Endothelial cell (in vitro differentiated cells): ENCODE measurements at places on chromosomes 6 and 20.

DNA sequence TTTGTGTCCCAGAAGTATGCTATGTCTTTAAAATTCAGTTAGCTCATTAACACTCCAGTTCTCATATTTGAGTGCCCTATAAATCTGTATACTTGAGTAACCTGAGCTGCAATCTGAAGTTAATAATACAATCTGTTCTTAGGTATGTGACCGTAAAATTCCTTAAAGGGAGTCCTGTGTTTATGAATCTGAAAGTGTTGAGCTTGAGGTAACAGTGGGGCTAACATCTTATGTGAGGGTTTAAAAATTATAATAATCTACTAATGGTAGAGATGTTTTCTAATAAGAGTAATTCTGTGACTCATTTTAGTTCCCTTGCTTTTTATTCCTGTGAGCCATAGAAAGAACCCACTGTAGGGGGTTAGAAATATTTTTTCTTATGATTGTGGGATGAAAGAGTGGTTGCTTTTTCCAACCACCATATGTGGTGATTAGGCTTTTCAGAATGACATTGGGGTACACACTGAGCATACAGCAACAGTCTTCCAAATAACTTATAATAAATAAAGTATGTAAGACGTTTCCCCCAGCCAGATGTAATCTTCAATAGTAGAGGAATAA, 121.2 kb downstream of the BCKDHB start:
- no peak for DNase-seq

GRCh38 chr6:142647449-142648035, 297.4 kb downstream of the HIVEP2 start:
- no peak for DNase-seq

DNA sequence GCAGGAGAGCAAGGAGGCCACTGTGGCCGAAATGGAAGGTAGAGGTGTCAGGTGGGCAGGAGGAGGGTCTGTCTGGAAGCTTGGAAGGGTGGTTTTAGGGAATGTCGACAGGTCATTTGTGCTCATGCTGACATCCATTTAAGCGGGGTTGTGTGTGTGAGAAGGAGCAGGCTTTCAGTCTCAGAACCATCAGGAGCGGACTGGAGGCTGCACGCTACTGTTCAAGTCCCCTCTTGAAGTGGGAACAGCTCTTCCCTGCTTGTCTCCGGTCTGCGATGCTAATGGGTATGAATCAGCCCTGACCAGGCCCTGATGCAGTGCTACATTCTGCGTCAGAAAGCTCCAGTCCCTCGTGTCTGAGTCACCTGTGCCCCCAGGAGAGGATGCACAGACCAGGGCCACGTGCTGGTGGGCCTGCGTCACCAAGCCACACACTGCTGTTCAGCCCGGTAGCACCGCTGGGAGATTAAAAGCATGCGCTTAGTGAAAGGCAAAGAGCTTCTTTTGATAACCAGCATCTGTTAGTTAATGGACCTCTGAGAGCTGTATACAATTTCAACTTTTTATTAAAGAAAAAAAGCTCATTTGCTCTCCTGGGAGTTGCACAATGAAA, 58.0 kb downstream of the APCDD1L start:
- no peak for DNase-seq

DNA sequence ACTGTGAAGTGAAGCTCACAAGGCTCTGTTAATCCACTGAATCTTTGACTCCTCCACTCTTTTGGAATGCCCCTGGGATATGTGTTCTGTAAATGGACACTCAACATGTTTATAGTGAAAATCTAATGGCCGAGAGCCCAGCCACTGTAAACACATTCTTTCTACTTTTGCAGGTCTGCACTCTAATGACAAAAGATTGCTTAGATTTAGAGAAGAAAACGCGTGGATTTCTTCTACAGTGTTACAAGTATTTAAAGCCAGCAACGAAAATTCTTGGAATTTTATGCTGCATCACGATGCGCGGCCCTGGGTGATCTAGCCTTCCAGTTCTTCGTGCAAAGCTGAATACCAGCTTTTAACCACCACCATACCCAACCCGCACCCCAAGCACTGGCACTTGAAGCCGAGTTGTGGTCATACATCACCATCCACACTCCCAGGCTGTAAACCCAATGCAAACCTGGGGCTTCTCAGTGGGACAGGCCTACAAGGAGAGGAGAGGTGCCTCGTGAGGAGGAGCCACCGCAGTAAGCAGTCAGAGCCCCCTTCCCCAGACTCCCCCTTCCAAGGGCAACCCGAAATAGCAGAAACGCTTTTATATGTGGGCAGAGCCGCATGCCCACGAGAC, 3.7 kb upstream of the FOXO3 start:
- peak; percentile 10 for DNase-seq

DNA sequence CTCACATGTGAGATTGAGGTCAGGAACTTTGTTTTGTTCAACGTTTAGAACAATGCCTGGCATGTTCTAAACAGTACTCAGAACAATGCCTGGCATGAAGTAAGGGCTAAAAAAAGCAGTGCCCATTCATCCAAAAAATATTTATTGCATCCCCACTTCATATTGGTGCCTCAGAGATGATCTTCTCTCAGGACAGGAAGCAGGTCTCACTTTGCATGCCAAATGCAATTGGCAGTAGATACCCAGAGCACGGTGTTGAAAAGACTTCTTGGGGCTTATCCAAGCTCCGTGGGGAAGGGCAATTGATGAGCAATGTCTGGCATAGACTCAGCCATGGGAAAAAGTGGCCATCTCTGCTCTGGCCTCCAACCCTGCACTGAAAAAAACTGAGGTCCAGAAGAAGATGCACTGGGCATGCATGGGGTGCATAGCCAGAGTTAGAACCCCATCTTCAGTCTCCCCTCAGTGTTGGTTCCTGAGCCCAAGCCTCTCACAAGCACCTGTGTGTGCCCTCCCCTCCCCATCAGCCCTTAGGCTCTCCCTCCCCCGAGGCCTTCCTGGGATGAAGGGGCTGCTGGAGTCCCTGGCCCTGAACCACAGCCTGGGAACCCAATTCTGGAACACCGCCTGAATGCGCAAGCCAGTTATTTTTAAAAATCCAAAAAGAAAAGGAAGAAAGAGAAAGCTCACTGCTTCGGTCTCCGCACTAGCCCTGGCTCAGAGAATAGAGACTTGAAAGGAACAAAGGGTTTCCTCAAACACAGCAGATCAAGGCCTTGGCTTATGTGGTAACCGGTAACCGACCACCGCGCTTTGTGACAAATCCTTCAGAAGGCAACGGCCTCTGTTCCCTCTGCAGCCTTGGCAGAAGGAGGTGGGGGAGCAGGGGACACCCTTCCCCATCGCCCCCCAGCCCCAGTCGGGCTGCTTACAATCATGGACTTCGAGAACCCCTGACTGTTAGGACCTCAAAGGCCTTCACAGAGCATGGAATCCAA, 78.5 kb upstream of the SIRPA start:
- no peak for DNase-seq

DNA sequence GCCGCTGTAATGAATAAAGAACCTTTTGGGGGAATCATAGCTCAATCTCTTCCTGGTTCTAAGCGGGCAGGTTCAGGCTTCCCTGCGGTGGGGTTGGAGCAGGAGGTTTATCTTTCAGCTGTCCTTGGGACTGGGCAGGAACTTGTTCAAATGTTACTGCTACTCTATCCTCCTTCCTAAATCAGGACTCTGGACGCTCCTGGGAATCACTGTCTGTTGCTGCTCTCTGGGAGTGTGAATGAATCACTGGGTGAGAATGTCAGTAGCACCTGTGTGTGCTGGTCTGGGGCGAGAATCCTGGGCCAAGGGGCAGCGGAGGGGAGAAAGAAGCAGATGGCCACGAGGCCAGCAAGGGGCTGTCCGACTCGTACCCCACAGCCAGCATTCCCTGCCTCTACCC, 65.4 kb upstream of the ZNFX1 start:
- no peak for DNase-seq

GRCh38 chr6:154202339-154202738, 154.3 kb downstream of the IPCEF1 start:
- DNase-seq = no peak

DNA sequence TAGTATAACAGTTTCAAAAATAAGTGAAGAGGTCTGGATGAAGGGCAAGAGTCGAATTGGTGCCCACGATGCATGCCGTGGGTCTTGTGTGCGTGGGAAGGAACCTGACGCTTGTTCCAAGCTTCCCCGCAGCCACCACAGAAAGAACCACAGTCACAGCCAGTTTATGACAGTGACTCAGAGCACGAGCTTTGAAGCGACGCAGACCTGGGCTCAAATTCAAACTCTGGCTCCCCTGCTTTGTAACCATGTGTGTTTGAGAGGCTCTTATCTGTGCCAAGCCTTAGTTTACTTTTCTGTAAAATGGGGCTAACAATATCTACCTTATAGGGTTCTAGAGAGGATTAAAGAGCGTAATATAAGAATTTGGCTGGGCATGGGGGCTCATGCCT, 65.5 kb downstream of the SYNJ2 start:
- DNase-seq = no peak

DNA sequence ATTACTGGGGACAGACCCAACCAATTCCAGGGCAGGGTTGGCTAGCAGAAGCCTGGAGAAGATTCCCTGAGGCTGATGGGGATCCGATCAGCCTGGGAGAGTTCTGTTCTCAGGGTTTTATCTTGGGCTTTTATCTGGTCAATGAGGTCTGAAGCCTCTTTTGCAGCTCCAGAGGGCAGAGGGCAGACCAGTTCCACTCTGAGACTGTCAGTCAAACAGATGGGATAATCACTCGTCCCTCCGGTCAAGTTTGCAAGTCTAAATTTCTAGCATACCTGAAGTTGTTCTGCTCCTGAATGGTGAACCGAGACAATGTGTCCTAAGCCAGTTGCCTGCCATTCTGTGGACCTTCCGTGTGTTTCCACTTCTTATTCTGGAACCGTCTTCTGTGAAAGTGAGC, 3.0 kb upstream of the MAS1 start:
- DNase-seq = no peak

DNA sequence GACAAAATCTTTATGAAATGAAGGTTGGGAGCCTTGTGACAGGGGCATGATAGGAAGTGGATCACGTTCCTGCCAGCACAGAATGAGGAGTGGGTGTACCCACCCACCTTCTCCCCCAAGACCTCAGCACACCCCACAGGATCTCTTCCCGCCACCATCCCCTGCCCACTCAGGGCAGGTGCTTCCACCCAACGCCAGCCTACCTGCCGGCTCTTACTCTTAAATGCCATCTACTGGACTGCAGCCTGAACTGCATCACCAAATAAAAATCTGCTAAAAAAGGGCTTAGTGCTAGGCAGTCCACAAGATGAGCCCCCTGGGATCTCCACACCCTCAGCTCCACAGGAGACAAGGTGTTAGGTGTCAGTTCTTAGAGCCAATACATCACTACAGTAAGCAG, 20.6 kb downstream of the DTNBP1 start:
- no peak for DNase-seq

DNA sequence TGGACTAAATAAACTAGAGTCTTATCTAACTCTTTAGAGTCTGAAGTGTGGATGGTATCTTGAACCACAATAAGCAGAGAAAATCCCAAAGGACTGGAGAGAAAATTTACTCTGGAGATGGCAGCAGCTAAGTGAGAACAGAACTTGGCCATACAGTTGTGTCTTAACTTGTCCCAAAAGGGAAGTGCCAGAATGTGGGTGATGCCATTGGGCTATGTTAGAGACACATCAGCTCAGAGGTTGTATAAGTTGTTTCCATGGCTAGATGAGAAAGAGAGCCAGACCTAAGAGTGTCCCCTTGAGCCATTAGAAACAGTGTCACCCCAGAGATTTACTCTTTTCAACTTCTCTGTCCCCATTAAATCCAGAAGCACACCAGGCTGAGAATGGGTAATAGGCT, 36.2 kb downstream of the FOXO3 start:
- no peak for DNase-seq

DNA sequence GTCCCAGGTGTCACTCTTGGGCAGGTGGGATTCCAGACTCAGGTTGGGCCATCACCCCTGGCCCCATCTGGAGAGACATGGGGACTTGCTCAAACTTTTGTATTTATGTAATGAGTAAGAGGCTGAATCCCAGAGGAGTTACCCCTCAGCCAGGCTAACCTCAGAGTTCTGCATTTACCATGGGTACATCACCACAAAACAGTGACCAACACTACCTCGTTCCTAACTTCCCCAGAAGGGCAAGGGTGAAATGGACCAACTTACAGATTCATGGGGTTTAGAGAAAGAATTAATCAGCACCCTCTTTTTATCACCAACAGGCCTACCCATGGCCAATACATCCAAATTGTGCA, 259.9 kb upstream of the MARCKS start:
- DNase-seq = no peak

DNA sequence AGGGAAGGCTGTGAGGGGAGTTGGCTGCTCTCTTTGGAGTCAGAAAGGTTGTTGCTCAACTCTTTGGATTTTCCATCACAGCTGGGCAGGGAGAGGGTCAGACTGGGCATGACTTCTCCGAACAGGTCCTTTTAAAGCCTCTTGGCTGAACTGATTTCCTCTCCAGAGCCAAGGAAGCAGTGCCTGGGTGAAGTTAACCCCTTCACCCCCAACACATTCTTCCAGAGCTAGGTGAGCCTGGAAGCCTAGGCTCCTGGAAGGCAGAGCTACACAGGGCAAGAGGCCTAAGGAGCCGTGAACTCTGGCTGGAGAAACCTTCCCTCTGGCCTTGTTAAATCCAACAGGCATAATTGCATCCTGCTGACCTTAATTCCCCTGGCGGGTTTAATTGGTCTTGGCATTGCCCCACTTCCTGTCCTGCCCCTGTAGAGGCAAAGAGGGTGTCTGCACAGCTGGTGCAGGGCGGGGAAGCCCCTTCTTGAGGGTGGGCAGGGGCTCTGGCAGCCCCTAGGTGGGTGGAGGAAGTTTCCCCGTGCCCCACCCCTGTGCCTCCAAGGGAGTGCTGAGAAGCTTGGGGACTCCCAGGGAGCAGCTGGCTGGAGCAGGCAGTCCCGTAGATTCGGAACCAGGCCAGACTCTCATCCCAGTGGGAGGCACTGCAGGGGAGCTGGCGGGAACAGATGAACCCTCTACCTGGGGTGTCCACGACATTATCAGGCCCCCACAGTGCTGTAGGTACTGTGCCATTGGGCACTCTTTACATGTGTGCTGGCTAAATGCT, 3.6 kb upstream of the MYLK2 start:
- no peak for DNase-seq

DNA sequence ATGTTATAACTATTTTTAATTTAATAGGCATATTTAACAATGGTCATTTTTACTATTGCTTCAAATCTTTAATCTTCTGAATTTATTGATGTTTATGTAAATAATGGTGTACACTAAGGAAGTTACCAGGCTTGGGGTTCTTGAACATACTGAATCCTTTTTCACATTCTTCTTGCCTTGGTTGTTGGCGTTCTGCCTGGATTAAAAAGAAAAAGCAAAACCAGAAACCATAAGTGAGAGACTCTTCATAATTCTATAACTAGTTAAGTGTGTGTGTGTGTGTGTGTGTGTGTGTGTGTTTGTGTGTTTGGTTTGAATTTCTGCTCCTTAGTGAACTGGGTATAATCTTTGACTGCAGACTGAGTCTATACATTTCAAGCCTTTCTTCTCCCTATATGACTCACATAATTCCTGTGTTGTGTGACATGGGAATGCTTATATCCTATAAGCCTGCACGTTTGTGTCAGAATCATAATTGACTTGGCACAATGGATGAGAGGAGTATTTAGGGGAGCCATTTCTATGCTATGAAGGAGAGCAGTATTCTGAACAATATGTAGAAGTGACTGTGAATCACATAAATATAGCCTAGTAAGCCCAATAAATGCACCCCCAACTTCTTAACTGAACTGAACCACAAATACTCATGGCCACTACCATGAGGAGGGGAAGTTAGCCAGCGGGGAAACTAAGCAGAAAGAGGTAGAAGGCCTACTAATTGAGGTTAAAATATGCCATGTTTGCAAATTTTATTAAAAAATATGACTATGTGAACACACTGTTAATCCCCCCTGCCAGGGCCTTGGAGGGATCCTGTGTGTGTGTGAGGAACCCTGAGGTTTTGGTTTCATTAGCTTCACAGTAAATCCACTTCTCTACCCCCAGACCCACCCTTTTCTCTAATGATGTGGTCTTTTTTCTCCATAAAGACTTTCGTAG, 425.5 kb downstream of the BCKDHB start:
- no peak for DNase-seq
